ENCODE measurements at places on chromosomes 7 and 10.

- no peak for DNase-seq
Observed at GRCh38 chr7:74475987-74476350, 22.3 kb downstream of the GTF2IRD1 start.

- DNase-seq: no peak
Observed at GRCh38 chr7:143049362-143049761, 2.8 kb upstream of the OR6V1 start.

GRCh38 chr10:17074541-17074847 lies 55.1 kb downstream of the CUBN start:
- no peak for DNase-seq

GRCh38 chr7:50333221-50333651 lies 28.7 kb downstream of the IKZF1 start:
- no peak for DNase-seq

DNA sequence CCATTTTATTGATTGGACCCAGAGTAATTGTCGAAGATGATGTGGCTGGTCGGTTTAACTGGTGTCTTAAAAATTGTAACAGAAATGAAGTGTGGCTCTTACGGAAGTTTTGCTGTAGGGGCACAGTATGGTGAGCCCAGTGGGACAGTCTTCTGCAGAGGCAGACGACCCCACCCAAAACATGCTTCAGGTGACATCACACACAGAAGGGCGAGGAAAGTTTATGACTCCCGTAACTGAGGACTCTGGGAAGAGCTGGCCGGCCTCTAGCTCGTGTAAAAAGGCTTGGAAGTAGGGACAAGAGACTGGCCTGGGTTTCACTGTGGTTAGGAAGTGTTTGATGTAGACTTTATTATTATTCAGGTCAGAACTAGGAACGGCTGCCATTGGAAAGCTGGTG lies 73.3 kb downstream of the HTR5A start:
- DNase-seq: no peak

- DNase-seq: no peak
Observed at GRCh38 chr7:144481833-144482232, 78.3 kb upstream of the NOBOX start.

- no peak for DNase-seq
Observed at GRCh38 chr10:49134327-49134726, 506 bp upstream of the FAM170B start.

DNA sequence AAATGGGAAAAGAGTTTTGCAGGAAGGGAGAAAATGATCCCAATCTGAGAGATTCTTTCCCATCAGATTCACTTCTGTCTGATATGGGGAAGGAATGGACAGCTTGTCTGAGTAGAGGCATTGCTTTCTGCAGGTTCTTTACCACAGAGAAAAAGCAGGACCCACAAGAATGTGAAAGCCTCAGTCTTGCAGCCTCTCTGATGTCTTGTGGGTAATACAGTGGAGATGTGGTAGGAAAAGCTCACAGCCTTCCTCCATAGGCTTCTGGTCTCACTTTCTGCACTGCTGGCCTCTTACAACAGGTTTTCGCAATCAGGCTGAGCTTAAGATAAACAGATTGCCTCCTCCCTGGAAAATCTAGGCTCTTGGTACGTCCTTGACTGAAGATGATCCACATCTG lies 551 bp downstream of the IFIT1 start:
- DNase-seq: no peak

- DNase-seq: no peak
Observed at GRCh38 chr10:1650542-1651269, 86.6 kb downstream of the ADARB2 start.

- DNase-seq: no peak
Observed at GRCh38 chr10:125795128-125795527, 19.5 kb upstream of the MMP21 start.
